ENCODE measurements at places on chromosomes 2 and 18.

DNA sequence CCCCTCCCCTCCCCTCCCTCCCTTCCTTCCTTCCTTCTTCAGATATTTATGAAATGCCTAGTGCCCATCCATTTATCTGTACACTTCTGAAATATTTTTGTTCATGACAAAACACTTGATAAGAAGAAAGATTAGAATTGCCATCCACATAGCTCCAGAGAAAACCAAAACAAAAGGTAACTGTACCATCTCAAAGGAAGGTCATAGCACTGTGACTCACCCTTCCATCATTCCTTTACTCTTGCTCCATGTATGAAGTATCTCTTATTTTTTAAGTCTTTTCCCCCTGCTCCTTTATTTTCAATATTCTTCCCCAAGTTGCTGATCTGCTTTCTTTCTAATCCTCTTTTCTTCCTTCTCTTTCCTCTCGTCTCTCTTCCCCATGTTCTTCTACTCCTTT lies 9.9 kb downstream of the CNTNAP5 start:
- no peak overlapping the region for H3K27ac ChIP-seq
- no peak overlapping the region for H3K4me3 ChIP-seq
- no peaks in the 10 kb centered on the region for H3K4me1 ChIP-seq
- H3K36me3 ChIP-seq, result no peaks in the 10 kb centered on the region

GRCh38 chr2:84861539-84861938 lies 19.3 kb downstream of the TRABD2A start:
- H3K27ac ChIP-seq, result peak overlapping the region; percentile 81
- no peaks in the 10 kb centered on the region for H3K27me3 ChIP-seq
- peak overlapping the region; percentile 33 for H3K4me3 ChIP-seq
- peaks cover 93% of the 10 kb centered on the region for H3K4me1 ChIP-seq

GRCh38 chr2:64524604-64525316 lies 632 bp downstream of the AFTPH start:
- H3K4me1 ChIP-seq, result peaks cover 37% of the 10 kb centered on the region
- peaks cover 17% of the 10 kb centered on the region for H3K36me3 ChIP-seq
- H3K4me3 ChIP-seq, result peak overlapping the region; percentile 99

DNA sequence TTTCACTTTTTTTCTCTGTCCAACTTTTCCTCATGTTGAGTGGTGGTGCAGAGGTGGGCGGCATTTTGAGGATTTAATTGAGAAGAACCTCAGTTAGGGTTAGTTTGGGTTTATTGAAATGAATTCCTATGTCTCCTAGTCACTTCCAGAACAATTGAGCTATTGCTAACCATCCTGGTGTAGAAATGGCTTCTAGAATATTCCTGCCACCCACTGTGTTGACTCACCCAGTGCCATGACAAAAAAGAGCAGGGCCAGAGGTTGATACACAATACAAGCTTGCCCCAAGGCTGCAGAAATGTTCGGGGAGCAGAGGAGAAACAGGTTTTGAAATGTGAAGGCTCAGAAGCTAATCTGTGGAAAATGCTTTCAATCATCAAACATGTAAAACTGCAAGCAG lies 167.1 kb upstream of the TRIB2 start:
- DNase-seq, result no peak
- H3K4me1 ChIP-seq, result peaks cover 7% of the 10 kb centered on the region
- no peak overlapping the region for H3K4me3 ChIP-seq
- H3K27me3 ChIP-seq, result no peaks in the 10 kb centered on the region

GRCh38 chr18:73355121-73355520 lies 487.3 kb upstream of the NETO1 start:
- DNase-seq, result no peak
- no peak overlapping the region for H3K4me3 ChIP-seq
- no peaks in the 10 kb centered on the region for H3K27me3 ChIP-seq
- no peak overlapping the region for H3K27ac ChIP-seq
- no peaks in the 10 kb centered on the region for H3K36me3 ChIP-seq

DNA sequence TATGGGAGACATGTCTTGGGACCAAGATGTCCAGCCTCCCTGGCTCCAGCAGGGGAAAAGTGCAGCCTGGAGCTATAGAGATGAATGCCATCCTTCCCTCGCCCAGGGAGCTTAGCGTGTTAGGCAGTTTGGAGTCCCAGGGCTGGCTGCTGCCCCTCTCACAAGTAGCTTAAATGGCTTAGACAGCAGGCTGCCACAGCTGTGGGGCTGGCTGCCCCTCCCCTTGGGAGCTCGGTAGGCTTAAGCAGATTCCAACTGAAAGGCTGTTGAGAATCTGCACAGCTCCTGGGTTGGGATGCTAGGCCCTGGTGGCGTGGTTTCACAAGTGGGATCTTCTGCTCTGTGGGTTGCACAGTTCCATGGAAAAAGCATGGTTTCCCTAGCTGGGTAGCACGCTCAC lies 940.5 kb upstream of the DDX18 start:
- no peaks in the 10 kb centered on the region for H3K36me3 ChIP-seq
- no peak overlapping the region for H3K4me3 ChIP-seq
- H3K4me1 ChIP-seq, result no peaks in the 10 kb centered on the region

- no peaks in the 10 kb centered on the region for H3K4me1 ChIP-seq
- no peak for DNase-seq
- H3K36me3 ChIP-seq, result no peaks in the 10 kb centered on the region
- peaks cover 5% of the 10 kb centered on the region for H3K27me3 ChIP-seq
Observed at GRCh38 chr2:199760574-199760973, 90.4 kb downstream of the FTCDNL1 start.

GRCh38 chr2:152550386-152550785 lies 166.9 kb downstream of the PRPF40A start:
- H3K4me3 ChIP-seq, result no peak overlapping the region
- DNase-seq, result no peak
- H3K36me3 ChIP-seq, result no peaks in the 10 kb centered on the region
- no peaks in the 10 kb centered on the region for H3K4me1 ChIP-seq
- H3K27me3 ChIP-seq, result peaks cover 5% of the 10 kb centered on the region

DNA sequence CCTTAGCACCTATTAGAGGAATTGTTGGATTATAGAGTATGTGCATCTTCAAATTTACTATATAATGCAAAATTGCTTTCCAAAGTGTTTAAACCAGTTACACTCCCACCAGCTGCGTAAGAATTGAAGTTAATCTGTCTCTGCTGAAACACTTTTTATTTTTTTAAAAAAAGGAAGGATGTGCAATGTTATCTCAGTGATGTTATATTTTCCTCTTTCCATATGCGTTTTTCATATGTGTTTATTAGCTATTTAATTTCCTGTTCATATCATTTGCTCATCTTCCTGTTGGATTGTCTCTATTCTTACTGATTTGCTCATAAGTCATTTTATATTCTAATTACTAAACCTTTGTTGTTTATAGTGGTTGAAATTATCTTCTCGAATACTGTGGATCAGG lies 63.2 kb upstream of the RFX8 start:
- no peak overlapping the region for H3K4me3 ChIP-seq
- no peak overlapping the region for H3K27ac ChIP-seq
- H3K27me3 ChIP-seq, result no peaks in the 10 kb centered on the region
- no peaks in the 10 kb centered on the region for H3K36me3 ChIP-seq

DNA sequence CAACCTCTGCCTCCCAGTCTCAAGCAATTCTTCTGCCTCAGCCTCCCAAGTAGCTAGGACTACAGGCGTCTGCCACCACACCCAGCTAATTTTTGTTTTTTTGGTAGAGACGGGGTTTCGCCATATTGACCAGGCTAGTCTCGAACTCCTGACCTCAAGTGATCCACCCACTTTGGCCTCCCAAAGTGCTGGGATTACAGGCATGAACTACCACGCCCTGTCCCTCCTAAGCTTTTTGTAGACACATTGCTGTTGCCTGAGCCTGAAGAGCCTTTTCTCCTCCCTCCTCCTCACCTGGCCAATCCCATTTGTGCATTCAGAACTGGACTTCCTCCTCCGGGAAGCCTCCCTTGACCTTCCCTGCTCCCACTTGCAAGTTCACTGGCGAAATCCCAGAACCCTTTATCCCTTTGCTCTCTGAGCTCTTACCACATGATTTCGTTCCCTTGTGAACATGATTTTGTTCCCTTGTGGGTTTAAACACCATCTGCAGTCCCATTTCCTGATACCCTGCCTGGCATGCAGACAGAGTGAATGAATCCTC lies 2.6 kb downstream of the C2orf72 start:
- no peak for DNase-seq
- H3K36me3 ChIP-seq, result no peaks in the 10 kb centered on the region
- no peak overlapping the region for H3K27ac ChIP-seq
- no peaks in the 10 kb centered on the region for H3K4me1 ChIP-seq

DNA sequence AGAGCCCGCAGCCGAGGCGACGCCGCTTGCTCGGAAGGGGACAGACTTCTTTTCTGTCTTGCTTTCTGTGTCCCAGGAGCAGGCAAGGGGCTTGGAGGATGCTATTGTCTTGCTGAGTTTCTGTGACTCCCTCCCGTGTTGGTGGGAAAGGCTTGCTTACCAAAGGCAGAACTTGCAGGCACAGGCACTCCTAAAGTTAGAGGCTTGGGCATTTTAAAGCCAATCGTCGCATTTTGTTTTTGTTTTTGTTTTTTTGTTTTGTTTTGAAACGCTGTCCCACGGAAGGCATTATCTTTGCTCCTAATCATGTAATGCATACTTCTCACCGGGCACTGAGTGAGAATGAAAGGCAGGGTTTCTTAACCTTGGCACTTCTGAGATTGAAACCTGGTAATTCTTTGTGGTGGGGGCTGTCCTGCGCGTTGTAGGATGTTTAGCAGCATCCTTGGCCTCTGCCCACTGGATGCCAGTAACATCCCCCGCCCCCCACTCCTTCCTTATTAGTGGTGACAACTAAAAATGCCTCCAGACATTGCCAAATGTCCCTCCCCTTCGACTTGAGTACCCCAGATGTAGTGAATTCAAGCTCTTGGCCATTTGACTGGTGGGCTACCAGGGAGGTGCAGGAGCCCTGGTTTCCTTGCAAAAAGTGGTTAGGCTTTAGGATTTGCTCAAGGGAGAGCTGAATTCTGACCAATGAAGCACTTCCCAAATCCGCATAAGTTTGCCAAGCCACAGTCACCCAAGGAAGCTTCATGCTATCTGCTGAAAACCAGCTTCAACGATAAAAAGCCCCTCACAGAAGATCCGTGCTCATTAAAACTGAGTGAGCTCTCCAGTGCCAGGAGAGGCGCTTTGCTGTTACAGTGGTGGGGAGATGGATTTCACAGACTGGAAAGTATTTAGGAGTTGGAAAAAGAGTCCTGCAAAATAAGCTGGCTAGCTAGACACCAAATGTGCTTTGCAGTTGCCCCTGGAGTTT lies 1.2 kb downstream of the ANTXR1 start:
- peak overlapping the region; percentile 68 for H3K4me3 ChIP-seq
- H3K27me3 ChIP-seq, result peaks cover 48% of the 10 kb centered on the region
- peaks cover 12% of the 10 kb centered on the region for H3K4me1 ChIP-seq
- peak; percentile 50 for DNase-seq
- no peak overlapping the region for H3K27ac ChIP-seq

DNA sequence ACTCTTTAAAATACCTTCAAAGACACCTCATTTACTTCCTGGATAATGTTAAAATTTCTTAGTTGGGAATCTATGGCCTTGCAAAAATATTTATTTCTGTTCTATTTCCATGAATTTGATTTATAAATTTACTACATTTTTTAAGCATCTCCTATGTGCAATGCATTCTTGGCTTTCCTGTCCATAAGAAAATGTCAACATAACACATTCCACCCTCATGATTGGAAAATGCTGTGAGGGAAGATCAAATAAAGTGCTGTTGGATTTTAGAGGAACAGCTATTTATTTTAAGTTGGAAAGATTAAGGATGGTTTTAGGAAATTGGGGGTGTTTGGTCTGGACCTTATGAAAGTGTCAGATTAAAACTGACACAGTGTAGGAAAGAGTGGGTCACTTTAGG lies 45.4 kb upstream of the MC4R start:
- no peaks in the 10 kb centered on the region for H3K36me3 ChIP-seq
- H3K4me3 ChIP-seq, result no peak overlapping the region
- no peaks in the 10 kb centered on the region for H3K4me1 ChIP-seq

- H3K4me1 ChIP-seq, result no peaks in the 10 kb centered on the region
- H3K27me3 ChIP-seq, result no peaks in the 10 kb centered on the region
- no peak overlapping the region for H3K4me3 ChIP-seq
- H3K27ac ChIP-seq, result no peak overlapping the region
- no peaks in the 10 kb centered on the region for H3K36me3 ChIP-seq
Observed at GRCh38 chr2:215383652-215384279, 52.1 kb downstream of the FN1 start.

GRCh38 chr2:151475071-151475470 lies 65.4 kb downstream of the RIF1 start:
- H3K36me3 ChIP-seq, result peaks cover 71% of the 10 kb centered on the region
- no peak overlapping the region for H3K27ac ChIP-seq
- no peak for DNase-seq
- H3K27me3 ChIP-seq, result no peaks in the 10 kb centered on the region

DNA sequence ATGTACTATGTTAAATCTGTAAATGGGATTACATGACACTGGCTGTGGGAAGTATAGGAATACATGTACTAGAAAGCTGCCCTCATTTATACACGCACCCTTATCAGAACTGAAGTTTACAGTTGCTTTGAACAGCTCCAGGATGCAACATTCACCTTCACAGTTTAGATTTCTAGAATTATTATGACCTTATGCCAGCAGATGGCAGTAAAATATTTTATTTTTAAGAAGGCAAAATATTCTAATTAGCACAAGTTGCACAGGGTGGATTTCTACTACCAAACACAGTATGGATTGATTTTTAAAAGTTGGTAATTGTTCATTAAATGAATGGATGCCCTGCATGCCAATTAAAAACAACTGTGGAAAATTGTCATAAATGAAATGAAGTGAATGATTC lies 670.4 kb downstream of the KCNJ3 start:
- no peaks in the 10 kb centered on the region for H3K4me1 ChIP-seq
- H3K27ac ChIP-seq, result no peak overlapping the region
- no peak for DNase-seq
- H3K4me3 ChIP-seq, result no peak overlapping the region
- no peaks in the 10 kb centered on the region for H3K36me3 ChIP-seq

All from activated CD8-positive, alpha-beta T cell treated with anti-CD3 and anti-CD28 coated beads for 36 hours (primary cell).